LoVo (cell line): ENCODE measurements at places on chromosomes 12 and 14.

GRCh38 chr14:106509807-106510206 is 983.4 kb downstream of the TMEM121 start:
- no peak for DNase-seq

DNA sequence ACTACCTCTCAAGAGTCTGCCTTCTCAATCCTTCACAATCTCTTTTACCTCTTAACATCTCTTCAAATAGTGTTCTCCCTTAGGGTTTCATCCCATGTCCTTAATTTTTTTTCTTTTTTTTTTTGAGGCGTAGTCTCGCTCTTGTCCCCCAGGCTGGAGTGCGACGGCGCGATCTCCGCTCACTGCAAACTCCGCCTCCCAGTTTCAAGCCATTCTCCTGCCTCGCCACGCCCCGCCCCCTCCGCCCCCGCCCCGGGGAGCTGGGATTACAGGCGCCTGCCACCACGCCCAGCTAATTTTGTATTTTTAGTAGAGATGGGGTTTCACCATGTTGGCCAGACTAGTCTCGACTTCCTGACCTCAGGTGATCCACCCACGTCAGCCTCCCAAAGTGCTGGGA is 7.0 kb upstream of the BCAT1 start:
- no peak for DNase-seq

DNA sequence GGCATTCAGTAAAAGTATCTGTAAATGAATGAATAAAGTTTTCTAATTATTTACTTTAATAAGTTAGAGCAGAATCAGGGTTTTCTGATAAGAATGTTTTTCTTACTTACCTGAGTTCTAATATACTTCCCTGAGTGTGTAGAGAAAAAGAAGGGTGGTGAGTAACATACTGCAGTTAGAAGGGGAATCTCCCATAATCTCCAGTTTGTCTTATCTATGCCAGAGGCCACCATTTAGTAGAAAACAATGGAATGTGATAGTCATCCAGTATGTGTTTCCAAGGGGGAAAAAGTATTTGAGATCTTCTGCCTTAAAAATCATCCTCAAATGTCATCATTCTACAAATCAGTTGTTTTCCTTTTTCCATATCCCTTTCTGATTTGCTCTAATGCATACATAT is 56.5 kb upstream of the PAWR start:
- DNase-seq, result no peak

GRCh38 chr12:113145720-113146551 is 3.6 kb upstream of the CFAP73 start:
- no peak for DNase-seq

DNA sequence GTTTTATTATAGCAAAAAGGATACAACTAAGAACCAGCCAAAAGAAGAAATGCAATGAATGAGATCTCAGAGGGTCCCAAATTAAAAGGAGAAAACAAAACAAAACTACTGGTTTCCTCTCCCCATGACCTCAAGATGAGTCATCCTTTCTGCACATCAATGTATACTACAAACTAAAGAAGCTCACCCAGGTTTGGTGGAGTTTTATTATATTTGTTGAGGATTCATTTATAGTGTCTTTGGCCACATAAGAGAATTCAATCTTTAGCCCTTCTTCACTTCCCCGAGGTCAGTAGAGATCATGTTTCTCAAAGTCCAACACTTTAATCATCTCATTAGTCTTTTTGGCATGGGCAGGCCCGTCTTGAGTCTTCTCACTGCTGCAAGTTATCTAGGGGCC is 210.6 kb downstream of the SLC6A15 start:
- DNase-seq, result no peak

DNA sequence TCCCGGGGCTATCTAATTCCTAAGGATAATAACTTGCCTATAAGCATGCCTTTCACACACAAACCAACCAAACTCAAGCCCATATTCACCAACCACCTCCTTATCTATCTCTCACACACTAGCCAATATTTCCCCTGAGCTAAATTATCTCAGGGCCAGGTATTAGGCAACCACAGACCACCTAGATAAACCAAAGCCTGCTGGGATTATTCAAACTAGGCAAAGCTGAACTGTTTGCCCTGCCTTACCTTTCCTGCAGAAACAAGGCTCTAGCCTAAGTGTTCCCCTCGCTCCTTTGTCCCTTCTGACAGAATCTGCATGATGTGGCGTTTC is 114.7 kb upstream of the EEA1 start:
- no peak for DNase-seq

- DNase-seq, result no peak
Observed at GRCh38 chr14:97120611-97121031, 323.4 kb downstream of the VRK1 start.

GRCh38 chr12:109611223-109611622 is 37.6 kb downstream of the MVK start:
- DNase-seq, result no peak

- no peak for DNase-seq
Observed at GRCh38 chr12:24940157-24940556, 8.7 kb downstream of the BCAT1 start.

DNA sequence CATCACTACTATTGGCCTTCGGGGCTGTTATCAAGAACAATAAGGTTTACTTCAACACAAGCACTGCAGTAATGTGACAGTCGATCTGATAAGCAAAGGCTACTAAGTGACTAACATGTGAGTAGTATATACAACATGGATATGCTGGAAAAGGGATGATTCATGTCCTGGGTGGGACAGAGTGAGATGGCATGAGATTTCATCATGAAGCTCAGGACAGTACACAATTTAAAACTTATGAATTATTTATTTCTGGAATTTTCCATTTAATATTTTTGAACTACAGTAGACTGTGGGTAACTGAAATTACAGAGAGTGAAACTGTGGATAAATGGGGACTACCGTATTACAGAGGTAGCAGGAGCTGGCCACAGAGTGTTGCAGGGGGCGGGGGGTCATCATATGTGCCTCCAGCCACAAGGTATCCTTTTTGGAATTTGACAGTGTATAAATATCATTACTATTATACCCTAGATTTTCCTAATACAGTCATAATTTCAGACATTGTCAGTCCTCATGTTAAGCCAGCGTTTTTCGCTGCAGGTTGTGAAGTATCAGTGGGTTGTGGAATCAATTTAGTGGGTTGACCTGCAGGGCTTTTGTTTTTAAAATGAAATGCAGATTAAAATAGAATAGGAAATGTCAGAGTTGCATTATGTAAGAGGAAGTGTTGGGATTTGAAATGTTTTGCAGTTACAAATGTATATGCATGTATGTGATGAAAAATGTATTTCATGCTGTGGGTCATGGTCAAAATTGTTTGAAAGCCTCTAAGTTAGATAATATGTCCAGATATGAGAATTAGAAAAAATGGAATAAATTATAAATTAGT is 148.0 kb upstream of the NUDT4 start:
- DNase-seq, result peak; percentile 88

GRCh38 chr12:43737646-43738045 is 20.9 kb downstream of the PUS7L start:
- DNase-seq, result no peak

GRCh38 chr12:104741077-104741476 is 217.0 kb downstream of the SLC41A2 start:
- no peak for DNase-seq

DNA sequence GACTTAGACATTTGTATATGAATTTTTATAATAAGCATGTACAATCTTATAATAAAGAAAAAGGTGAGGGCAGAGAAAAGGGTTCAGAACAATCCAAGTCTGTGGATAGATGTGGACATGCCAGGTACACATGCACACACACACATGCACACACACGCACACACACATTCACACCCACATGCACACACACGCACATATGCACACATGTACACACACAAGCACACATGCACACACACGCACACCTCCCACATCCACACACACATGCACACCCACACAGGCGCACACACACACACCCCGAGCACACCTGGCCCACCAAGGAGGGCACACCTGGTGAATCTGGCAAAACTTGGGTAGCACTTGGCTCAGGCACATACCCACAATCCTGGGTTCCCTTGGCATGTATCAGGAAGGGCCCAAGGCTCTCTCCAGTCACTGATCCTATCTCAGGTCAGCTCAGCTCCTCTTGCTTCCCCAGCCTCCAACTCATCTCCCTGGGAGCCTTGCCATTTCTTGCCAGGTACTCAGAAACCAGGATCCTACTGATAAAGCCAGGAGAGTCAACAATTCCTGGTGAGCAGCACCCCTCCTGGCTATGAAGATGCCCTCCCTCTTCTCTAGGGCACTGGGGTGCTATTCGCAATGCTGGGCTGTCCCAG is 18.6 kb upstream of the TMEM106C start:
- no peak for DNase-seq

GRCh38 chr14:104086661-104087461 is 1.4 kb downstream of the ASPG start:
- no peak for DNase-seq

GRCh38 chr12:53974084-53975063 is at the start of gene HOTAIR:
Gene HOTAIR, minus strand, starts transcription at chr12:53974954.
- no peak for DNase-seq

DNA sequence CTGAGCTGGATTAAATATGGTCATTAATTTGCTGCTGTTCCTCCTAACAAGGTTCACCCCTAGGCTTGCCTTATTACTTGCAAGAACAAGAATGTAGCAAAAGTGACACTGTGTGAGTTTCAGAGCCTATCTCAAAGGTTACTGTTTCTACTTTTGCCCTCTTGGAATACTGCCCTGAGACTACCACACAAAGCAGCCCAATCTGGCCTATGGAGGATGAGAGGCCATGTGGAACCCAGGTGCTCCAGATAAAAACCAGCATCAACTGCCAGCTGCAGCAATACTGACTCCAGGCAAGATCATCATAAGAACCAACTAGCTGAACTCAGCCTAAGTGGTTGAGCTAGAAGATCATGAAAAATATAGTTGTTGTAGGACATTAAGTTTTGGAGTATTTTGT is 22.4 kb upstream of the SUPT16H start:
- DNase-seq, result no peak

- peak; percentile 85 for DNase-seq
Observed at GRCh38 chr14:75561013-75561432, 17.4 kb upstream of the FLVCR2 start.

DNA sequence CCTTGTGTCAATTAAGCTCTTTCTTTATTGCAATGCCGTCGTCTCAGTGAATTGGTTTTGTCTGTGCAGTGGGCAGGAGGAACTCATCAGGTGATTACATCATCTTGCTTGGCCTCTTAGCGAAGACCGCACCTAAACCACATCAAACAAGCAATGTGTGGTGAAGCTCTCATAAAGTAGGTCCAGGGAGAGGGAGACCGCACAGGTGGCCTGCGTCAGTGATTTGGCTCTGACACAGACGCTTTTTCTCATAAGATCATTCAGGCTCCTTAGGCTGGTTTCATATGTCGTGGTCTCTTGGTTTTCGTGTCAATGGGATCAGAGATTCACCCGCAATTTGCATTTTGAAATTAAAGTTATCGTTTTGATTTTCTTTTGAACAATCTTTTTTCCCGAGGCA is 6.7 kb upstream of the TESC start:
- peak; percentile 99 for DNase-seq

DNA sequence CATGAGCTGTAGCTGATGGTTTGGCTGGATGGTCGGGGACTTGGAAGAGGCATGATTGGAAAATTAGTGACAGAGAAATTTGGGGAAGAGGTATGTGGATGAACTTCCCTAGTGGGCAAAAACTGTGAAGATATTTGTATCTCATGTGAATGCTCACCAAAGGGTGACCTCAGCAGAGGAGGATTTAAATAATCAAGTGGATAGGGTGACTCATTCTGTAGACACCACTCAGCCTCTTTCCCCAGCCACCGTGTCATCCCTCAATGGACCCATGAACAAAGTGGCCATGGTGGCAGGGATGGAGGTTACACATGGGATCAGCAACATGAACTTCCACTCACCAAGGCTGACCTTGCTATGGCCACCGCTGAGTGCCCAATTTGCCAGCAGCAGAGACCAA is 60.8 kb upstream of the KRAS start:
- DNase-seq, result no peak

DNA sequence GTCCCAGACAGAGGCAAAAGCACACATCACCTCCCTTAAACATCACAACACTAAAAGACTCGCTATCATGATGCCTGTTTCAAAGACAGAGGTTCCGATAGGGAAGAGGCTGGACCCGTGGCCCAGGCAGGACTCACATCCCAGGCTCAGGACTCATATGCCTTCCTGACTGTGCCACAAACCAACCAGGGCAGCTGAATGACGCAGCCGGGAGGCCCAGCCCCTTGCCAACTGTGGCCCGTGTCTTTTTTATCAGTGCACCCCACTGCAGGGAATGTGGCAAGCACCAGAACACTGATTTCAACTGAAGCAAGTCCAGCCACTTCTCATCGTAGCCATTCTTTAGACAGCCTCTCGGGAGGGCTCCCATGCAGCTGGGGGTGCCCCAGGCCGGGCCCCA is 132.3 kb downstream of the KSR2 start:
- DNase-seq, result no peak

DNA sequence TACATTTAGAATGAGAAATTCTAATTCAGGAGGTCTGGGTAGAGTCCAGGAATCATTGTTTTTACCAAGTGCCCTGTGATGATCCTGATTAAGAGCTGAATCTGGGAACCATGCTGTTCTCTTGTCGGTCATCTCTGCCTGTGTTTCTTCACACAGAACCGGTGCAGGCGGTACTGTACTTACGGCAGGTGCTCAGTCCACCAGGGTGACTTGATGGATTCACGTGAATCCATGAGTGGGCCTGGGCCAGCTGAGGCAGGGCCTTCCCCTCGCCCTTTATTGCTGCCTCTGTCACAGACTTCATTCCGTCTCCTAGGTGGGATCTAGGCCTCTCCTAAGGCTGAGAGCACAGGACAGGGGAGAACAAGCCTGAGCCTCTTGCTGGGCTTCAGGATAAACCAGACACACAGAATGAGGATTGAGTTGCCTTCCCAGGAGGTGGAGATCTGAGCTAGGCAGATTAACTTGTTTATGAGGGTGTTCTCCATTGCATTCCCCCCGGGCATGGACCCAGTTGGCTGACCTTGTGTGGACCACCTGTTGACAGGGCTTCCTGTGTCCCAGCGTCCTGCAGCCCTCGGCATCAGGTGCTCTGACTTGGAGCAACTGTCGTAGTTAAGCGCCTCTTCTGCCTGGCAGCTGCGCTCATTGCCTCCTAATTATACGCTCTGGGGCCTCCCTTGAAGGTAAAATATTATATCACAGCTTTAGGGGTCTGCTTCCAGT is 42.1 kb downstream of the B4GALNT3 start:
- no peak for DNase-seq

GRCh38 chr12:30296486-30296885 is 399.2 kb downstream of the IPO8 start:
- no peak for DNase-seq

GRCh38 chr14:60722357-60723115 is 1.6 kb downstream of the SIX4 start:
- peak; percentile 63 for DNase-seq

- DNase-seq, result peak; percentile 40
Observed at GRCh38 chr14:67251573-67252226, 10.5 kb downstream of the PALS1 start.

GRCh38 chr14:38042322-38042721 is 165.4 kb upstream of the SSTR1 start:
- DNase-seq, result peak; percentile 59
